ENCODE measurements at places on chromosomes 3 and 15. TPM values are rescaled to one million over a fixed set of nuclear protein-coding genes. Genes with fewer than 3 reads are reported as not detected.

The ZIC1 gene
- total RNA-seq = 0.36 TPM

DNA sequence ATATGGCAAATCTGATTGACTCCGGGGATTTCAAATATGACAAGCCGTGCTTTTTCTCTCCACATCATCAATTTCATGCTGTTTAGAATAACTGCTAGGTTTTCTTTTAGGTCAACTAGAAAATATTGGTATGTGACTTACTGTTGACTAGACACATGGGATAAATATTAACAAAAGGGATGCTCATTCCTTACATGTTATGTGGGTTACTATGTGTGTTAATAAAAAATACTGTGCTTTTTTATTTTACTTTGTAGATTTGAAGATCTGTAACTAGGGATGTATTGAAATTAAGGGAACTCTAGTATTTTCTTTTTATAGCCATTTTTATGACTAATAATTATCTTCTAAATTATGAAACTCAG, 264.6 kb upstream of the COL8A1 start:
- DNase-seq = no peak

GRCh38 chr3:94311651-94312050, 248.8 kb downstream of the NSUN3 start:
- no peak for DNase-seq

- no peak for DNase-seq
Observed at GRCh38 chr3:69259125-69259524, 126.8 kb downstream of the FRMD4B start.
